Dorsolateral prefrontal cortex (tissue), 122 donors: ENCODE measurements at places on chromosomes 4 and X. TPM values are rescaled to one million over a fixed set of nuclear protein-coding genes. Genes with fewer than 3 reads are reported as not detected.

The SPACA5 gene
- total RNA-seq: not detected

The SH3RF1 gene
- 32.9 TPM for total RNA-seq

The MMRN1 gene
- total RNA-seq: 0.50 TPM

The FDCSP gene
- total RNA-seq: not detected
